Anterior cingulate cortex (tissue), 58 donors: ENCODE measurements at places on chromosomes 1 and 21.

DNA sequence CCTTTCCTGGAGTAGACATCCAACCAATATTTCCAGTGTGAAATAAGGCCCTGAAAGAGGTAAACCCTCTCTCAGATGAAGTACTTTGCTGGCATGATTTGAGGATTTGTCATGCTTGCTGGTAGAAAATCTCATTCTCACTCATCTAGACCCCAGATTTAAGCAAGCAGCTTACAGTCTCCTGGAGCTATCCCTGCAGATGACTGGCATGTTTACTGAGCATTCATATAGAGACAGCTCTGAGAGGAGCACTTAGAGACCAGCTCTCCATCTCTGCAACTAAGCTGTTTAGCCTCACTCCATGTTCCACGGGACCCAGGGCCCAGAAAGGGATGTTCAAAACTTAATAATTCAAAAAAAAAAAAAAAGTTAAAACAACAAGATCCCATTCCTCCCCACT is 34.2 kb downstream of the GPR161 start:
- DNase-seq = no peak

- no peak for DNase-seq
These were observed 17.5 kb downstream of the LRRC41 start for GRCh38 chr1:46285730-46286477.

- DNase-seq = no peak
These were observed 143.1 kb downstream of the HLX start for GRCh38 chr1:221022331-221022730.

- DNase-seq = no peak
These were observed 5.0 kb downstream of the ADARB1 start for GRCh38 chr21:45079351-45079750.

DNA sequence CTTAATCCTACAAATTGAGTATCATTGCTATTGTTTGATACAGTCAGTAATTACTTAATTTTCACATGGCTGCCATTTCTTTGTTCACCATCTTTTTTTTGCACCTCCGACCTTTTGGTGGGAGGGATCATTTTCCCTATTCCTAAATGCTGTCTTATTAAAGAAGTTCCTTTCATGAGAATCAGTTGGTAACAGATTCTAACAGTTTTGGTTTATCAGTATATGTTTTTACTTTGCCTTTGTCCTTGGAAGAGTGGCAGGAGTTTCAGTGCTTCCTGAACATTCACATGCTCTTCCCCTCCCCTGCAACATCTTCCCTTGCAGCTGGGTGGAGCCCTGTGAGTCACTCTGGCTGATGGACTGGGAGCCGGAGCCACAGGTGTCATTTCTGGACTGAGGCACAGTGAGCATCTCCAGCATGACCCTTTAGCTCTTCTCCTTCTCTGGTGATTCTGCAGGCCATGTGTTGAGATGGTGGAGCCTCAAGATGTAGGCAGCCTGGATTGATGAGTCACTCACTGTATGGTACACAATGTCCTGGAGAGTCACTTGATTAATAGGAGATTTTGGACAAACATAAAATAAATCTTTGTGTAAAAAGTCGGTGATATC is 217.7 kb downstream of the URB2 start:
- DNase-seq = peak; percentile 33

GRCh38 chr1:46030876-46031660 is 101.4 kb downstream of the PIK3R3 start:
- no peak for DNase-seq

- no peak for DNase-seq
These were observed 89.2 kb upstream of the CCDC190 start for GRCh38 chr1:162950187-162950586.

DNA sequence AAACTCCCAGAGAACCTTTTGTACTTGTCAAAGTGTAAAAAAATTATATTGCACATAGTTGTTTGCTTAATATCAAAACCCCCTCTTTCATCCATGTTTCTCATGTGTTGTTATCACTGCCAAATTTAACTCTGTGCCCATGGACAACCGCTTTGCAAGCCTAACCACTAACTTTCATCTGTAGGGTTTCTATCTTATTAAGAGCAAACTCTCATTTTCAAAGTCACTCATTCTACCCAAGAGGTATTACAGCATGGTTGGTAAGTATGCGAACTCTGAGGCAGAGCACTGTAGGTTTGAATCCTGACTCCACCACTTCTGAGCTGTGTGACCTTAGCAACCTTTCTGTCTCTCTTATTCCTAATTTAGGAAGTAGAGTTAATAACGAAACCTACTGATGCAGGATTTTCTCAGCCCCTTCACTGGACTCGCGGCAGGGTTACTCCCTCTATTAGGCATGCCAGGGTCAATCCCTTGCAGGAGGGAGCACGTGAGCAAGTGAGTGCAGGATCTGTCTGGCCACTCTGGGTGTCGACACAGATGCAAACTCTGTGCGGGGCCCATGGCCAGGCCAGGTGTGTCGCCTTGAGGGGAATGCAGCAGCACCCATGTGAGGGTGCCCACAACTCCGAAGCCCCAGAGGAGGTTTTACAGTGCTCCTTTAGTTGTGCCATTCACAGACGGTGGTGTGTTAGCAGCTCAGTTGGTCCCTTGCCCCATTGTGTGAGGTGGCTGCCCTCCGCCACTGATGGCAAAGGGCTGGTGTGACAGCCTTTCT is 361.5 kb upstream of the ADGRL2 start:
- DNase-seq = no peak

DNA sequence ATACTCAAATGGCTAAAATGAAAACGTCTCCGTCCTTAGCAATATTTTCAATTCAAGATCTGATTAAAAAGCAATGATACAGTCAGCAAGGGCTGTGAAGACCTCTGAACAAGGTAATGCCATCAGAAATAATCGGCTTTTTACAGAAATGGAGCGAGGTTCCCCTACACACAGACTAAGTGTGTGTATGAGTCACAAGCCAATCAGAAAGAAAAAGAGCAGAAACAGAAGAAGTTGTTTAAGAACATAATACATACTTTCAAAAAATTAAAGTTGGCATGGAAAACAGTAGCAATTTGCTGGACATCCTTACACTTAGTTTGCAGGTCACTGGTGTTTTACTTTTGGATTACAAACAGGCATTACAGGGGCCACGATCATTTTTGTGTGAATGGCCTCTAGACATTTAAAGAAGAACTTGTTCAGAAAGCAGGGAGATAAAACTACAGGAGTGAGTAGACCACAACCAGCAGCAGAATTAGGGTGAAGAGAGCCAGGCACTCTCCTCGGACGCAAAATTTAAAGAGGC is 350.0 kb upstream of the RUNX1 start:
- no peak for DNase-seq

DNA sequence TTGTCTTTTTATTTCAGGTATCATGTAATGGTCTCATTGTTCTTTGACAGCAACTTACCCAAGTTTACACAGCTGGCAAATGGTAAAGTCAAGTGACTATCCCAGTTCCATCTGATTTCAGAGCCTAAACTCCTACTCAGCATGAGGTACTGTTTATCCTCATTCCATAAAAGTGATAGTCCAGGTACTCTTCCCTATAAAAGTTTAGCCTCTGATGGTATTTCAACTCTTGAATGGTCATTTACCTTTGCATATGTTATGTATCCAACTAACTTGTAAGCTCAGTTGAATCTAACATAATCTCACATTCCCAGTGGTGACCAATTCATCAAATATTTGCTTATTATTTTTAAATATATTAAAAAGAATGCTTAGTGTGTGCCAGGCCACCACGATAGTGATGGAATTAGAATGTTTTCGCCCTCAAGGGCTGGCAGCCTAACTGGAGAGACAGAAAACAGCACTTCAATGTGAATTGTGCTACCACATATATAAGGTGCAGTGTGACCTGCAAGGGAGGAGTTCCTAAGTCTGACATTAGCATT is 307.1 kb downstream of the CTH start:
- DNase-seq = no peak

DNA sequence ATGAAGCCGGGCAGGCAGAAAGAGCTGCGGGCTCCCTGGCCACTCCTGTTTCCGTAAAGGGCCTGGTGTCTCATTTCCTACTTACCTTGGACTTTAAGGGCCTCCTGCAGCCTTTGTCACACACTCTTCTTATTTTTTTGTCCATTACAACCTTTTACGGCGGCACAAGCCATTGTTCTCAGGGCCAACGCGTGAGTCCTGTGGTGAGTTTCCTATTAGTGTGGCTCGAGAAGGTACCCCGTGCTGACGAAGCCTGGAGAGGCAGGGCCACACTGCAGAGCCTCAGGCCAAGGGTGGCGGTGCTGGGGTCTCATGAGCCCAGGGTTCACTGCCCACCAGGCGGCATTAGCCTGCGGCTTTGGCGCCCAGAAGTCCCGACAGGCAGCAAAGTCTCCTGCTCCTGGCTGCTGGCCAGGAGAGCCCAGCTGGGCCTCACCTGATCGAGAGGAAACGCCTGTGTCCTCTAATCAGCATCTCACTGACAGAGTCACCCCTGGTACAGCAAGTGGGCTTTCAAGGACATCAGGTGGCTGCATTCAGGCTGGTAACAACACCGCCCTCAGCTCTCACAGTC is 62.0 kb downstream of the SIK1 start:
- DNase-seq = no peak

GRCh38 chr1:165842671-165843129 is 15.3 kb downstream of the UCK2 start:
- DNase-seq = no peak

DNA sequence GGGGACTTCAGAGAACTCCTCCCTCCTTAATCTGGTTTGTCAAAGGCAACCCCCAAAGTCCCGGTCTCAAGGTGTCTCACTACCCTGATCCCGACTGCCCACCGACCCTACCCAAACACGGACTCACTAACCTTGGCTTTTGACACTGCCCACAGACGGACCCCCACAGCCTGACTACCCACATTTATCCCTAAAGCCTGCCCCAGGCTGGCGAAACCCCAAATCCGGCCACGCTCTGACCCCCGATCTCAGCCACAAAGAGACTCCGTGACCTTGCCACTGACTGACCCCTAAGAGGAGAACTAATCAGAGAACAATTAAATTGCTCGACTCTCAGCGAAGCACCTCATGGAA is 5.2 kb downstream of the ID3 start:
- DNase-seq = no peak

DNA sequence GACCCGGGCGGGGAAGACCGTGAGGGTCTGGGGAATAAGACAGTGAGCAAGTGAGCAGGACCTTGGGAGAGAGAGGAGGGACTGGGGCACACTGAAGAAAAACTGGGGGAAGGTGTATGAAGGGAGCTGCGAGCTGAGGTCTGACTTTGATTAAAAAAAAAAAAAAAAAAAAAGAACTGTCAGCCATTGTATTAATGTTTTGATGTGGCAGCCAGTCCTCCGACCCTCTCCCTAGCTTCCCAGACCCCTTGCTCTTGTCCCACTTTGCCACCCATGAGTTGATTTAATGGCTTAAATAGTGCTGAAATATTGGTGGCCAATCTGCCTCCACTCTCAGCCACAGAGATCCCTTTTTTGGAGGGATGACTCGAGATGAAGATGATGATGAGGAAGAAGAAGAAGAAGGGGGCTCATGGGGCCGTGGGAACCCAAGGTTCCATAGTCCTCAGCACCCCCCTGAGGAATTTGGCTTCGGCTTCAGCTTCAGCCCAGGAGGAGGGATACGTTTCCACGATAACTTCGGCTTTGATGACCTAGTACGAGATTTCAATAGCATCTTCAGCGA is 652 bp downstream of the HAX1 start:
- no peak for DNase-seq

- DNase-seq = no peak
These were observed 92.5 kb upstream of the RGS4 start for GRCh38 chr1:162976628-162977027.

DNA sequence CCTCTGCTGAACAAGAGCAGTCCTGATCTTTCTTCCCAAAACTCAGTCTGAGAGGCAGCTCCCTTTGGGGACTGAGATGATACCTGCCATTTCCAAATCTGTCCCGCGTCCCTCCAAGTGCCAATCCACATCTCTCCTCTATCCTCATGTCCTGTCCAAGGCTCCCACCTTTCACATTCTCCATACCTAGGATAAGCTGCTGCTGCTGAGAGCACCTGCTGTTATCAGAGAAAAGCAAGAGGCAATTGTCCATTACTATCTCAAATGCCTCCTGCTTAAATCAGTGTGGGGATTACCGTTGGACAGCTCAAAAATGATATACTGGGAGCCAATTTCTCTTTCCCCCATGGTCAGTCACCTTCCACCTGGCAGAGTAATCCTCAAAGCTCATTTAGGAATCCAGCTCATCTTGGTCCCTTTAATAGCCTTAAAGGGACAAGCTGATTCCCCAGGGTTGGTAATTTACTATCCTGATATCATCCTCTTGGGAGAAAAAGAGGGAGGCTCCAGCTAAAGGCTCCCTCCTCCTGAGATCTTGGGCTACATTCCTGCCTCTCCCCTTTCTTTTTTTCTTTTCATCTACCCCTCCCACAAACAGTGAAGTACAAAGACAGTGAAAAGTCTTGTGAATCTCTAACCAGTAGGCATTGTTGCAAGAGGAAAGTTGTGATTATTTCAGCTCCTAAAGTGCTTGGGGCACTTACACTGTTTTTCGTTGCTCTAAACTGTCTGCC is 278.1 kb upstream of the CAMK1G start:
- no peak for DNase-seq

DNA sequence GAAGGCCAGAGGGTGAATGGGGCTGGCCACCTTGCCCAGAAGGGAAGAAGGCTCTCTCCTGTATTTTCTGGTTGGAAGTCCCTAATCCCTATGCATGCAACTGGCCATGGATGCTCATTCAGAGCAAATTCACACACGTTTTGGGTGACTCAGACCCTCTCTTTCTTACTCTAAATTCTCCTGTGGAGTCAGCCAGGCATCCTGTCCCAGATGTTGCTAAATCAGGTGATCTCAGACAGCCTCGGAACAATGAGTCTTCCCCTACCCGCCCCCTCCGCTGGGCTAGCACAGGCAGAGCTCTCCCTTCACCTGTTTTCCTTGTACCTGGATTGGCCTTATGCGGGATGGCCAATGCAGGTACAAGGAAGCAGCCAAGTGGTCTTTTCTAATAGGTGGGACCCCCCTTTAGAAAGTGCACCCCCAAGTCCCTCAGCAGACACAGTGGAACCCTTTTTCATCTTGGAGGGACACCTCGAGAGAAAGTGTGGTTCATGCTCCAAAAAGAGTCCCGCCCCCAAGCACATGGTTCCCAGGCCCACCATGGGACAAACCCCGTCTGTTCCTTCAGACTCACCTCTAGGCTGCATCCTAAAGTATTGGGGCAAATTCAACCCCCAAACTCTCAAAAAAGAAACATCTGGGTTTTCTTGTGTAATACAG is 8.6 kb downstream of the S100A6 start:
- DNase-seq = no peak

DNA sequence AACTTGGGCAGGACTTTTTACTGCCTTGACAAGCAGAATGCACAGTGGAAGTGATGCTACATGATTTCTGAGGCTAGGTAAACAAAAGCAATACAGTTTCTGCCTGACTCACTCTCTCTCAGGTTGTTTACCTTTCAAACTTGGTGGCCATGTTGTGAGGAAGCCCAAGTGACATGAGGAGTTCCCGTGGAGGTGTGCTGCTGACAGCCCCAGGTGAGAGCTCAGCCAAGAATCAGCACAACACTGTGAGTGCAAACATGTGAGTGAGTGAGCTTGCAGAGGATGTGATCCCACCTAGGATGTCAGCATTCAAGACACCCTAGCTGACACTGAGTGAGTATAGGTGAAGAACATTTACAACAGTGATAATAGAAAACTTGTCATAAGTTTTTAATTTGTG is 71.1 kb upstream of the IFNAR2 start:
- DNase-seq = no peak

GRCh38 chr1:66220477-66220876 is 313.5 kb upstream of the SGIP1 start:
- no peak for DNase-seq

GRCh38 chr1:2635361-2636010 is 2.7 kb upstream of the MMEL1 start:
- DNase-seq = no peak

- no peak for DNase-seq
These were observed 28.5 kb downstream of the MAB21L3 start for GRCh38 chr1:116139592-116140134.
